CD4-positive, alpha-beta T cell treated with Interleukin-15 for 4 hours (primary cell): ENCODE measurements at places on chromosomes 12 and 14.

- no peak for DNase-seq
Observed at GRCh38 chr12:81162391-81163136, 84.7 kb downstream of the ACSS3 start.

DNA sequence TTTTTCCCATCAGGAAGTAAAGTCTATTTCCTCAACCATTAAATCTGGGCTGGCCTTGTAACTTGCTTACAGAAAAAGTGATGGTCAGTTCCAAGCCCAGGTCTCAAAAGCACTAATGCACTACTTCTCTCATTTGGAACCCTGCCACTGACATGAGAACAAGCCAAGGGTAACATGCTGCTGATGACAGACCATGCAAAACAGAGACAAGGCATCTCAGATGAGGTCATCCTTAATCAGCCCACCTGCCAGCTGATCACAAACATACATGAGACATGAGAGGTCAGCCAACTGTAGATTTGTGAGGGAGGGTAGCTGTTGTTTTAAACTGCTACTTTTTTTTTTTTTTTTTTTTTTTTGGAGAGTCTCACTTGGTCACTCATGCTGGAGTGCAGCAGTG, 16.2 kb downstream of the TWF1 start:
- no peak for DNase-seq

- DNase-seq: no peak
Observed at GRCh38 chr12:120101182-120101581, 15.4 kb downstream of the RAB35 start.

DNA sequence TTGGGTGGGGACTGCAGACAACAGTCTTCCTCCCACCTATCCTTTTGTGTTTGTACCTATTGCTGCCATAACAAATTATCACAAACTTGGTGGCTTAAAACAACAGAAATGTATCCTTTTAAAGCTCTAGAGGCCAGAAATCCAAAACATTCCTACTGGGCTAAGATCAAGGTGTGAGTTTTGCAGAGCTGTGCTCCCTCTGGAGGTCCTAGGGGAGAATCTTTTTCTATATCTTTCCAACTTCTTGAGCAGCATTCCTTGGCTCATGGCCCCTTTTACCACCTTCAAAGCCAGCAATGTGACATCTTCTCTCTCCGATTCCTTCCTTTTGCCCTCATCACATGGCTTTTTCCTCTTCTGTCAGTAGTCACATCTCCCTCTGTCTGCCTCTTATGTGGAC, 190.6 kb downstream of the TTC8 start:
- no peak for DNase-seq

- DNase-seq: no peak
Observed at GRCh38 chr12:60269611-60270269, 673.9 kb downstream of the SLC16A7 start.

- no peak for DNase-seq
Observed at GRCh38 chr12:65494537-65494936, 216.1 kb downstream of the MSRB3 start.

GRCh38 chr12:30447061-30447750, 248.5 kb downstream of the IPO8 start:
- DNase-seq: no peak

- no peak for DNase-seq
Observed at GRCh38 chr12:39357041-39357440, 85.9 kb downstream of the KIF21A start.

DNA sequence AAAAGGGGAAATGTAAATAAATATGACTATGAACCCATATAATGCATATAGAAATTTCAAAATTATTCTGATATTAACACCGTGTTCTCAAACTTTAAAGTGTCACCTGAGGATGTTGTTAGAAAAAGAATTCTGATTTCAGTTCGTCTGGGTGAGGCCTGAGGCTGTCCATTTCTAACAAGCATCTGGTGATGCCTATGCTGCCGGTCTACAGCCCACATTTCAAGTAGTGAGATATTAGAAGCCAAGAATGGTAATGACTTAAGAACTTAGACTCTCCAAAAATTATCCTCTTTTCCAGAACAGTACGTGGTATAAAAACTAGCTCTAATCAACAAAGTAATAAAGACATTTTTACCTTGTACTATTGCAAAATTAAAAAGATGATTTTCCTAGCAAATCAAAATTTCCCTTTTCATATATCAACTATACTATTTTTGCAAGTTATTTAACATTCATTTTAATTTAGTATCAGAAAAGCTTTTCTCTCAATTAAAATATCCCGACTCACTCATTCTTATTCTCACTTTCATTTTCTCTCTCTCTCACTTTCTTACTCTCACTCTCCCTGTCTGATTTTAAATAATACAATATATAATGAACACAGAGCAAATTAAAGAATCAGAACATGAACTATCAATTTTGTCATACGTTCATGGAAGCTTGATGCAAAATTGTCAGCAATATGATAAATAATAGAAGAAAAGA, 35.0 kb downstream of the PIK3C2G start:
- no peak for DNase-seq

DNA sequence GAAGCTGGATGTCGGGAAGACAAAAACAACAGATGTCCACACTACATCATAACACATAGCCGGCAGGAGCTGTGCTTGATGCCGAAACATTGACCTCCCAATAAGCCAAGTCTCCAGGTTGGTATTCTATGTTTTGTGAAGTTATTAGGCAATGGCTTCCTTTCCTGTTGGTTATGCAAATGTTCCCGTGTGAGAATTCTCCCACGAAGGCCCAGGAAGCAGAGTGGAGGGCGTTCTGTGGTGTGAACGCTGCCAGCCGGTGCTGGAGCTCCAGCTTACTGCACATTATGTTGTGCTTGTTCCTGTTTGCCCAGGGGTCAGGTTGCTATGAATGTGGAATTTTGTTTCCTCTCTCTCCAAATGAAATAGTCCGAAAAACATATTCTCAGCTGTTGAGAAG, 156.4 kb upstream of the HMGA2 start:
- DNase-seq: no peak

DNA sequence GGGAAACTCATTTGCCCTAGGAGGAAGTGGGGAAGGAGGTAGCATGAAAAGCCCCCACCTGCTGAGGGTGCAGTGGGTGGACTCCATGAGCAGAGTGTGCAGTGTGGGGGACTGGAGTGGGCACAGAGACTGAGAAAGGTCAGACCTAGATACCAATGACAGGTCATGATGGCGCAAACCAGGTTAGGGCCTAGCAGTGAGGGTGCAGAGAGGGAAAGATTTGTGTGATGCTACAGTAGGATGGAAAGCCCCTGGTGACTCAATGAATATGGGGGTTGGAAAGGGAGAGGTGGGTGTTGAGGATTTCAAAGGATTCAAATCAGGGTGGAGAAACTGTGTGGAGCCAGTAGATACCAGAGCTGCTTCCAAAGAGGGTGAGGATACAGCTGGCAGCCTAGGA, 319.2 kb downstream of the DPF3 start:
- no peak for DNase-seq

- DNase-seq: no peak
Observed at GRCh38 chr14:100902295-100903133, 1.0 kb downstream of the RTL1 start.

DNA sequence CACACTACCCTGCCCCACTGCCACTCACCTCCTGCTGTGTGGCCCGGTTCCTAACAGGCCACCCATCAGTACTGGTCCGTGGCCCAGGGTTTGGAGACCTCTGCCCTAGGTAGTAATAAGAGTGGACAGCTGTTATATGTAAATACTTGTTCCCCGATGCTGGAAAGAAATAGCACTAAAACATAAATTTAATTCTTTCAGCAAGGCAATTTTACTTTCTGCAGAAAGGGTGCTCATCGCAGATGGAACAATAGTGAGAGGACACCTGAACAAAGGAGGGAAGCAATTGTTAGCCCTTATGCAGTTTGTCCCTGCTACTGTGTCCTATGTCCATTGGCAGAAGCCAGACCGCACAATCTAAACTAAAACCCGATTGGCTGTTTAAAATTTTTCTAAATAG, 5.9 kb upstream of the CYP46A1 start:
- no peak for DNase-seq

DNA sequence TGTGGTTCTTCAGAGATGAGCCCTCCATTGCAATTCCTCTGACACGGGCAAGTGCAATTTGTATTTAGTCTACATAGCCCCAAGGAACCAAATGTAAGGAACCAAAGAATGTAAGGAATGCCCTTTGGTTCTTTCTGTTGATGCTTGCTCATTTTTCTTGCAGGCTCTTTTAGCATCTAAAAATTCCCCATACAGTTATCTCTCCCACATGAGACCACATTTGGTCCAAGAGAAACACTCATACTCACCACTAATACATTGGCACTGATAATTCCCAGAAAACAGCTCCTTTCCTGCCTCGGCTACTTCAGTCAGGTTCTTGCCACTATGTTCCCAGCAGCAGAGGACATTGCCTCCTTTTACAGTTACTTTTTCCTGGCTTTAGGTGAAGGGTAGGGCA, 332.6 kb downstream of the AEBP2 start:
- no peak for DNase-seq

GRCh38 chr12:109765446-109765810, 51.8 kb downstream of the FAM222A start:
- DNase-seq: no peak

- DNase-seq: peak; percentile 37
Observed at GRCh38 chr12:4809013-4809448, 88.8 kb downstream of the GALNT8 start.

DNA sequence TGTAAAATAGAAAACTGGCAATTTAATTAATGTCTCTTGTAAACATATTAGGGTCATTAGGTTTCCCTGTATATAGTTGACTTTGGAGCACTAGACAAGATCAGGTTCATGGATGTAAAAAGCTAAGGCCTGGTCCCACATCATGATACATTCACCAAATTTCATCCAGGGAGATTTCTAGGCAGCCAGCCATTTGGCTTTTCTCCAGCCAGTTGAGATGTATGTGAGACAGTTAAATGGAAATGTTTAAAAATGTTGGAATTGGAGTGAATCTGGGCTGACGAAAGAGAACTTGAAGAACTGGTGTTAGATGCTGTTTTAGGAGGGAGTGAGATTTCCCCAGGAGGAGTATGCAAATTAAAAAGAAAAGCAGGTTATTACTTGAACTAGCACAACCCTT, 41.8 kb upstream of the CLEC14A start:
- DNase-seq: no peak

DNA sequence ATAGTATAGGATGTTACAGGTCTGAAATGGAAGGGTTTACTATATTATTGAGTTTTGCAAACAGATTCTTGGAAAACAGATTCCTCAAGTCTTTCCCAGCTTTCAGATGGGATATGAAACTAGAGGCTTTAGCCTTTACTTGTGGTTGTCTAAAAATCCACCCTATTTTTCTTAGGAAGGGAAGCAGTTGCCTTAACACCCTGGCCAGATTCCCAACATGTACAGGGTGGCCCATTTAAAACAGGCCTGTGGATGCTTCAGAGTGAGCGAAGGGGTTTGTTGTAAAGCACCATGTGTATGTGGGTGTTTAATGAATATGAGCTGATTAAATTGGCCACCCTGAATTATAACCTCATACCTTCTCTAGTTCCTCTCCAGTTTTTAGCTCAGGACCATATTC, 415.9 kb downstream of the ZFP36L1 start:
- no peak for DNase-seq

GRCh38 chr14:105468621-105469241, 5.9 kb upstream of the CRIP2 start:
- DNase-seq: no peak

DNA sequence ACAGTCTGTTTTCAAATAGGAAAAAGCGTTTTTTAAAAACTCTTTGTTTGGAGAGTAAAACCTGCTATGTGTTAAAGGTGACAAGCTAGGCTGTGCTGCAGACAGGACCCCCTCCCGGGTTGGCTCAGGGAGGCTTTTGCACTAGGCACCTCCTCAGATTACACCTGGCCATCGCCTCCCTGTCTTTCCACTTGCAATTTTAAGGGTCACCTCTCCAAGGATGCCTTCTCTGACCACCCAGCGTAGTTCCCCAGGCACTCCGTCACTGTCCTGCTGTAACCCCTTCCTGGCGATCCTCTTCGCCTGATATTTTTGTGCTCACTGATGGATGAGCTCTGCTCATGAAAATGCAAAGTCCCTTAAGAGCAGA, 80.7 kb downstream of the NTF3 start:
- no peak for DNase-seq

DNA sequence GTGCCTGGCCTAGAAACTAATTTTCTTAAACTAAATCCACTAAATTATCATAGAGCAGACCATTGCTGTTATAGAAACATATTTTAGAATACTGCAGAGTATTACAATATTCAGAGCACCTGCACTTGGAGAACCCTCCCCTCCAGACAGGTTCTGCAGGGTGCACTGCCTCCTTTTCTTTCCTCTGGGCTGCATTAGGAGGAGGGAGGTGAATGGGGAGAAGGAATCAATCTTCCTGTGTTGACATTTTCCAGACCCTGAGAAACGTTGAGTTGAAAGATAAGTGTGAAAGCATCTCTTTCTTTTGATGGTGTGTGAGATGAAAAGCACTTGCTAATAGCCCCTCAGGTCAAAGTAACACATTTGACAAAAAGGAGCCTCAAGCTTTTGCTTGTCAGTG, 7.3 kb downstream of the SYNE2 start:
- DNase-seq: no peak

DNA sequence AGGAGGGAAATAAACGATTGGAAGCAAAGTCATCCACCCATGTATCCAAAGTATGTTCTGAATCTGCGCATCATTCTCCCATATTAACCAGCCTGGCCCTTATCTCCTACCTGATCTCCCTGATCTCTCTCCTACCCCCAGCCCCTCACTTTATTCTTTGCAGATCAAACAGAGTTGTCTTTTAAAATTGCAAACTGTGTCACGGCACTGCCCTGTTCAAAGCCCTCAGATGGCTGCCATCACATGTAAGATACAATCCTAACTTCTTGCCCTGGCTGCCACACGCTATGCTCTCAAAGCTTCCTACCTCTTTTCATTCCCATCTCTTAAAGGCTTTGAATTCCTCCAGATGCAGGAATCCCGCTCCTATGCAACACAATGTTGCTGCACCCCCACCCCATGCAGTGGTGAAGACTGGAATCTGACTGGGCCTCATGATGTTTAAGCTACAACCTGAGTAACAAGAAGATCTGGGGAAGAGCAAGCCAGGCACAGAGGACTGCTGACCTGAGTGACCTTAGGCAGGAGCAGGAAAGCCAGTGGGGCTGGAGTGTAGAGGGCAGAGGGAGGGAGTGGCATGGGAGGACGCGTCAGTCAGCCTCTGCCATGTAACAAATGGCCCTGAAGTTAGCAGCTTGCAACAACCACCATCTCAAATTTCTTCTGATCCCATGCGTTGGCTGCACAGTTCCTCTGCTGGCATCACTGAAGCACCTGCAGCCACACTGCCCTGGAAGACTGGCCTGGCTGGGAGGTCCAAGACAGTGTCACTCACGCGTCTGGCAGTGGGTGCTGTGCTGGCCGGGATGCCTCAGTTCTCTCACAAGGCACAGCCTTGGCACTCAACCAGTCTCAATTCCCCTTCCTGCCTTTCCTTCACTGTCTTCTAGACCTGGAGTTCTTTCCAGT, 382.8 kb downstream of the BCL11B start:
- DNase-seq: no peak

GRCh38 chr12:126482238-126482889, 1417.1 kb downstream of the AACS start:
- no peak for DNase-seq
